ENCODE measurements at places on chromosomes 6 and 20.

DNA sequence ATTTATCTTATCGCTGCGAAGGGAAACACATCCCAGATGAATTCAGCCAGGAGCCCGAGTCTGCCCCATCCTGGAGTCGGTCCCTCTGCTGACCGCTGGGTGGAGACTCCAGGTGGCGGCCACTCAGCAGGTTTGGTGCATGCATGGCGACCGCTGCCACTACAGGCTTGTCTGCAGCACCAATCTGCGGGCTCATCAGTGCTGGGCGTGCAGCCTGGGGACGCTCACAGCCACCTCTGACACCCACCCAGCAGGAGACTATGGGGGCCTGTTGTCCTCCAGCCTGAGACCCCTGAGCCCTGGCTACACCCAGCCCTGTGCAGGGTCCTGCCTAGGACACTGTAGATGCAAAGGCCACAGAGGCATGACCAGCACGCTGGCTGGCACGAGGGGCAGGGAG, 40.5 kb upstream of the GATA5 start:
- no peak for DNase-seq

DNA sequence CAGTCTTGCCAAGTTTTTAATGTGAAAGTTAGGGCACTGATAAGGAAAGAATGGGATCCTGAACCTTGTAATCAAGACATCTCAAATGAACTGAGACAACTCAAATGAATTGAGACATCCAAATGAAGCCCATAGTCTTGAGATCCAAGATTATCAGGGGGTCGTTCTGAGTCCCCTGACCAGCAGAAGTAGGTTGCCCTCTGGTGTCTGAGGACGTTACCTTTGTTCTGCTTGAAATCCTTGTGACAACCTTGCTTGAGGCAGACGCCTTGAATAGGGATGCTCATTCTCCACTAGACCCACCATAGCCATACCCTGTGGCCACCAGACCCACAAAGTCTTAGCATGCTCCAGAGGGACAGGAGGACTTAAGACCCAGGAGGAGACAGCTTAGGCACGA, 37.7 kb downstream of the ZBTB9 start:
- DNase-seq, result no peak

DNA sequence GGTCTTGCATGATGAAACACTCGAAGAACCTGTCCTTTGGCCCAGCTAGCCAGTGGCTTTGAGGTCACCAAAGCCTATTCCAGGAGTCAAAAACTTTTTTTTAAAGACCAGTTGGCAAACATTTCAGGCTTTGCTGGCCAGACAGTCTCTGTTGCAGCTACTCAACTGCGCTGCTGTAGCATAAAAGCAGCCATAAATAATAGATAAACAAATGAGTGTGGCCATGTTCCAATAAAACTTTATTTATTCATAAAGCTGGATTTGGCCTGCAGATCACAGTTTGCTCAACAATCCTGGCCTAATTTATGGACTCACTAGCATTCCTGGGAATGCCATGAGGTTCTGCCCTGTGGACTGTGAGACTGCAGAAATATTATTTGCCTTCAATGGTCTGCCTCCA, 68.8 kb upstream of the LTV1 start:
- DNase-seq, result no peak

- peak; percentile 14 for DNase-seq
Observed at GRCh38 chr6:108782179-108783041, 65.8 kb upstream of the ARMC2 start.

- no peak for DNase-seq
Observed at GRCh38 chr6:15473741-15474161, 189.1 kb downstream of the DTNBP1 start.

DNA sequence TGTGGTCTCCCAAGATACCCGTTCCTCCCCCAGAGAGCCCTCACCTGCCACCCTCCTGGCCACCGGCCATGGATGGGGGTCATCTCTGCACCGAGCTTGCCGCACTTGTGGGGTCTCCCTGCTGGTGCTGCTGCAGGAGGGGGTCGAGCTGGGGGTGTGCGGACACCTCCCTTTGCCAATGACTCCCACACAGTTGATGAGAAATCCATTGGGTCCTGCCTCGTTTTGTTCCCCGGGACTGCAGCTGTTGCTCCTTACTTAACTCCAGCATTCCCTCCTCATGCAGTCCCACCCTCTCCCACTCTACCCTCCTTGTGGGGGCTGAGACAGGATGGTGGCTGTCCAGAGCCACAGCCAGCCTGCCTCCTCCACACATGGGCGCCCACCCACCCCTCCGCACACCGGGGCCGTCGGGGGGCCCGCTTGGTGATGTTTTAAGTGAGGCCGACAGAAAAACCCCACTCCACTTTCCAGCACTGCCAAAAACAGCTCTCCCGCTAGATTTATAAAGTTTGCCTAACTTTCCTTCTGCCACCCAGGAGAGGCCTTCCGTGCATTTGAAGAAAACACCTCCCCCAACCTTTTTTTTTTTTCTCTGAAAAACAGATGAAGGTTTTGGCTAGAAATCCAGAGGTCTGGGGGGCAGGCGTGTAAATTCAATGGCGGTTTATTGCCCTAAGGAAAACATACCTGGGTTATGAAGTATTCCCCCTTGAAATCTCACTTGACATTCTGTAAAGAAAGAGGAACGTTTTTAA, 53.5 kb upstream of the APCDD1L start:
- no peak for DNase-seq

Data from NCI-H2081 (cell line).